HEK293T (cell line): ENCODE measurements at places on chromosomes 16 and 17.

DNA sequence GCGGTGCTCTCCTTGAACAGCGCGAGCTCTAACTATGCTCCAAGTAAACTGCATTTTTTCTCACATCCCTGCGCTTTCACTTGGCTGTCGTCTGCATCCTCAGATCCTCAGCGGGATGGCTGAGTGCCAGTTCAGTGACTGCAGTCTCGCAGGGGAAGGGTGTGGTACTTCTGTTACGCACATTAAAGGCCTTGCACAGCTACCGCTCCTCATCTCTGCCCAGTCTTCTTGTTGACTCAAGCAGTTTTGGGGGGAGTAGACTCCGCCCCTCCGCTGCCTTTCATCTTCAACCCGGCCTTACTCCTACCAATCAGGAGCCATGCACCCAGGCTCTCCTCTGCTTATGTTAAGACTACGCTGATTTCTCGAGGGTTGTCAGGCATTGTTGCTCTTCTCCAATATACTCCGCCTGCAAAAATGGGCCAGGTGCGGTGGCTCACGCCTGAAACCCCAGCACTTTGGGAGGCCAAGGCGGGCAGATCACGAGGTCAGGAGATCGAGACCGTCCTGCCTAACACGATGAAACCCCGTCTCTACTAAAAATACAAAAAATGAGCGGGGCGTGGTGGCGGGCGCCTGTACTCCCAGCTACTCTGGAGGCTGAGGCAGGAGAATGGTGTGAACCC is 10.0 kb downstream of the ATP5PD start:
- DNase-seq, result peak; percentile 60

DNA sequence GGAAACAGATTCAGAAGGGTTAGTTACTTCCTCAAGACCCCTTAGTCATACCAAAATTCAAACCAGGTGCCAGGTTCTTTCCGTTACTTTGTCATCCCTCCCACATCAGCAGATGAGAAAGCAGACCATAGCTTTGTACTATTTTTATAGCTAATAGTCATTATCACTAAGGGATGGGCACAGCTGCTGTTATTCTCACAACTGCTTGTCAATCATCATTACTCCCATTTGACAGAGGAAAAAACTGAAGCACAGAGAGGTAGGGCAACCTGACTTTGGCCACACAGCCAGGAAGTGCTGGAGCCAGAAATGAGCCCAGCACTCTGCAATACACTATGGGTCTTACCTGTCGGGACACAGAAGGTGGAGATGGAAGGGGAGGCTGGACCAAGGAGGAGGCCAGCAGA is 30.0 kb downstream of the TEKT5 start:
- DNase-seq, result no peak

DNA sequence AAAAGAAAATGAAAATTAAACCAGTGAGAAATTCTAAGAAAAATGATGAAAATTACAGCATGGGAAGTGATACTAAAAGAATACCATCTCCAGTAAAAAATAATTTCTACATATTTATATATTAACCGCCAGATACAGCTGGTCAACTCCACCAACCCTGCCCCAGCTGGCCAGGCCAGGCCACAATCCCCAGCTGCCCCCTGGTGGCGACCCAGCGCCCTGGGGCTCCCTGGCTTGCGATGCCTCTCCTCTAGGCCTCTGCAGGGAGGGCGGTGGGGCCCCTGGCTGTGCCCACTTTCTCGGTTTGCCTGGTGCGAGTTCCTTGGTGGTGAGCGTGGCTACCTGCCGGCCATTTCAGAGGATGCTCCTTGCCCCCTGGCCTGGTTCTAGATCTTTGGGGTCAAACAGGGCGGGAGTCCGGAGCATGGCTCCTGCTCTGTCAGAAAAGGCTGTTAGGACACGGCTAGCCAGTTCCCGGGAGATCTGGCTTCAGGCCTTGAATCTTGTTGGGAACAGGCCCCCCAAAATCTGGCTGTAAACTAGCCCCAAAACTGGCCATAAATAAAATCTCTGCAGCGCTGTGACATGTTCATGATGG is 14.5 kb downstream of the GLIS2 start:
- peak; percentile 82 for DNase-seq

DNA sequence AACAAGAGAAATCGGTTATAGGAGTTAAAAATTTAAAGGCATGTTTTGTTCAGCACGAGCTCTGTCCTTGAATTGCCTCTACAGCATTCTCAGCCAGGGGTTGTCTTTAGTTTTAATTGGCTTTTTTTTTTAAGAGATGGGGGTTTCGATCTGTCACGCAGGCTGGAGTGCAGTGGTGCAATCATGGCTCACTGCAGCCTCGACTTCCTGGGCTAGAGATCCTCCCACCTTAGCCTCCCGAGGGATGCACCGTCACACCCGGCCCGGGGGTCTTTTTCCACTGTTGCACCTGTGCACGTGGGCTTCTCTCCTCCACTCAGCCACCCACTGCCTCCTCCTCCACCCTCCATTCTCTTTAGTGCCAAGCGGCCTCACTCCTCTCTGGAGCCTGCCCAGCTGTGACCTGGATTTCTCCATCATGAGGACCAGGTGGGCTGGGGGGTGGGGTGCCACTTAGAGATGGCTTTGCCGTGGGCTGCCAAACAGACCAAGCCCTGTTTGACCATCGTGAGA is 106.8 kb upstream of the SEC14L1 start:
- DNase-seq, result no peak

GRCh38 chr16:73434621-73435020 is 386.7 kb upstream of the ZFHX3 start:
- DNase-seq, result no peak
